ENCODE measurements at places on chromosomes 2 and 18.

GRCh38 chr2:31446848-31447247 lies 32.3 kb upstream of the XDH start:
- DNase-seq: no peak

GRCh38 chr18:28432339-28432738 lies 255.4 kb upstream of the CDH2 start:
- no peak for DNase-seq

- DNase-seq: no peak
Observed at GRCh38 chr18:34789768-34790344, 79.8 kb downstream of the DTNA start.

DNA sequence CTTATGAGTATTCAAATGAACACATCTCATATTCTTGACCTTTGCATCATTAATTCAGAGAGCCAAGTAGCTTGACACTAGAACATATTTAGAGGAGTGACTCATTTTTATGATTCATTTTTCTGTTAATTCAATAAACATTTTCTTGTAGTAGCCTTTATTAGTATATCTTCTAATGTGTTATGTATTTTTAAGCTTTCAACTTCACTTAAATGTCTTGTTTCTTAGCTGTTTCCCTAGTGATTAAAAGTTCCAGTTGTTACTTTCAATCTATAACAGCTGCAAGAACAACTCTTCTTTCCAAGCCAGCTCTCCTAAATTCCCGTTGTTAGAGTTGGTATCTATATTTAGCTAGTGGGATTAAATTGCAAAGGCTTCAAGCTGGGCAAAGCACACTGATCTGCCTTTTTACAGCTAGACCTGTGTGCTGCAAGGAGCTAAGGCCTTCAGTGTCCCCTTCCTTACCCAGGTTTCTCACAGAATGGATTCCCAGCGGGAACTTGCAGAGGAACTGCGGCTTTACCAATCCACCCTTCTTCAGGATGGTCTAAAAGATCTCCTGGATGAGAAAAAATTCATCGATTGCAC lies at the start of gene KLHL41:
Gene KLHL41, plus strand, starts transcription at position 405 of the 588 bp plus-strand sequence. Its CDS starts 77 bp downstream, at position 482.
- no peak for DNase-seq

DNA sequence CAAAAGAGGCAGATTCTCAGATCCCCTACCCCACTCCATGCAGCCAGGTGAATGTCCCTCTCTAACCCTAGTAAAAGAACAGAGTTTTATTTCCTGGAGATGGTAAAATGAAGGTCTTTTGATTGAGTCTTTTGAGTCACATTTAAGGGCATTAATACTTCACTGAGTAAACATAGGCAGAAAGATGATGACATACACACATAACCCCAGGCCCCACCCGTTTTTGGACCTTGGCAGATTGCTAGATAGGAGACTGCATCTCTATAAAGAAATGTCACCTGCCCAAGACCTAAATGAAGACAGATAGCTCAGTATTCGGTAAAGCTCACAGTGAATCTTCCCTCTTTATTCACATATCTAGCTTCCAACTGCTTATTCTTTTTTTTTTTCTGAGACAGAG lies 28.3 kb upstream of the PEX13 start:
- DNase-seq: no peak

DNA sequence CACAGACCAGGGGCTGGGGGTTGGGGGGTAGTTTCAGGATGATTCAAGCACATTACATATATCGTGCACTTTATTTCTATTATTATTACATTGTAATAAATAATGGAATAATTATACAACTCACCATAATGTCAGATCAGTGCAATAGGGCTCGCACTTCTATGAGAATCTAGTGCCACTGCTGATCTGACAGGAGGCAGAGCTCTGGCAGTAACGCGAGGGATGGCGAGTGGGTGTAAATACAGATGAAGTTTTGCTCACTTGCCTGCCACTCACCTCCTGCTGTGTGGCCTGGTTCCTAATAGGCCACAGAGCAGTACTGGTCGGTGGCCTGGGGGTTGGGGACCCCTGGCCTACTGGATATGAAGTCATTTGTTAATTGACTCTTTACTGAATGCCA lies 190.5 kb downstream of the CLIP4 start:
- DNase-seq: no peak

DNA sequence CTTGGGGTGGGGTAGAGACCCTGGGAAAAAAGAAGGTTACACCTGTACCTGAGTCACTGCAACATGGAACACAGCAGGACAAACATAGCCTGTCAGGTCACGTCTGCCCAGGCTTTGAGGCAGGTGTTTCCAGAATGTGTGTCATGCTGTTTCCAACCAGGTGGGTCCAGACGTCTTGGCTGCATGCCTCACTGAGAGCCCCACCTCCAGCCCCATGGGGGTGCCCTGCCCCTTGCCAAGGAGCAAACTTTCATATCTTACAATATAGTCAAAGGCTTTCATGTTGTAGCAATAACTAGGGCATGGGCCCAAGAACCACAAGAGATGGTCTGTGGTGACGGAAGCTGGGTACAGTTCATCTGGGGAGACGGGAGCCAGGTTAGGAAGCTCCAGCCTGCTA lies 499.7 kb downstream of the BCL11A start:
- no peak for DNase-seq

DNA sequence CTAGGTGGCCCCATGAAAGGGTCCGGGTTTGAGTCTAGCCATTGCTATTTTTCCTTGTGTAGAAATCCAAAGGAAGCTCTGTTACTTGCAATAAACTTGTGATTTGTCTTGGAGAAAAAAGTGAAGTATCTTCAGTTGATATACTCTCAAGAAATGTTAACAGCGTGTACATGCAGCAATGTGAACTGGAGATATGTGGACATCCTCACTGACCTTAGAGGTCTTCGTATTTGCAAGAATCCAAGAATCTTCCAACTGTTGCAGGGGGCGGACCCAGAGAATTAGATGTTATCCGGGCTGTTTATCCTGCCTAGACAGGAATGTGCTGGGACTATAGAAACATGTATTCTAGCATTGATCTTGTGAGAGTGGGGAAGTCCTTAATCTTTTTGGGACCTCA lies 187.6 kb downstream of the KCNS3 start:
- DNase-seq: no peak

DNA sequence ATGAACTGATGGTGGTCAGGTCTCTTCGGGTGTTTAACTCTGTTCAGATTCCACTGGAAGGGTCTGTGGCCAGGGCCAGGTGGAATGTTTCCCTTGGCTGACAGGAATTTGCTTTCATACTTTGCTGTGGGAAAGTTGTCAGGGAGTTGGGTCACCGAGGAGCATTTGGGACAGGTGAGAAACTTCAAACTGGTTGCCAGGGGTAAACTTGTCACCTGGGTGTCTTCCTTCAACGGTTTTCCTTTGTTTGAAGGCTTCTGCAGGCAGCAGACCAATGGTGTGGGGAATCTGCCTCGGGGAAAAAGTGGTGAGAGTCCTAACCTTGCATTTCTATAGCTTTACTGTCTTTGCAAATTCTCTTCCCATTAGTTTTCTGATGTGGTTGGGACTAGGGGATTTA lies 92.2 kb downstream of the TGFA start:
- no peak for DNase-seq

GRCh38 chr2:168802859-168803725 lies 655 bp downstream of the NOSTRIN start:
- DNase-seq: no peak

GRCh38 chr2:75709297-75709696 lies 1.4 kb downstream of the GCFC2 start:
- DNase-seq: no peak

GRCh38 chr2:126885751-126886210 lies 12.9 kb upstream of the TEX51 start:
- DNase-seq: no peak

- DNase-seq: no peak
Observed at GRCh38 chr18:3872641-3873040, 422.7 kb downstream of the TGIF1 start.

DNA sequence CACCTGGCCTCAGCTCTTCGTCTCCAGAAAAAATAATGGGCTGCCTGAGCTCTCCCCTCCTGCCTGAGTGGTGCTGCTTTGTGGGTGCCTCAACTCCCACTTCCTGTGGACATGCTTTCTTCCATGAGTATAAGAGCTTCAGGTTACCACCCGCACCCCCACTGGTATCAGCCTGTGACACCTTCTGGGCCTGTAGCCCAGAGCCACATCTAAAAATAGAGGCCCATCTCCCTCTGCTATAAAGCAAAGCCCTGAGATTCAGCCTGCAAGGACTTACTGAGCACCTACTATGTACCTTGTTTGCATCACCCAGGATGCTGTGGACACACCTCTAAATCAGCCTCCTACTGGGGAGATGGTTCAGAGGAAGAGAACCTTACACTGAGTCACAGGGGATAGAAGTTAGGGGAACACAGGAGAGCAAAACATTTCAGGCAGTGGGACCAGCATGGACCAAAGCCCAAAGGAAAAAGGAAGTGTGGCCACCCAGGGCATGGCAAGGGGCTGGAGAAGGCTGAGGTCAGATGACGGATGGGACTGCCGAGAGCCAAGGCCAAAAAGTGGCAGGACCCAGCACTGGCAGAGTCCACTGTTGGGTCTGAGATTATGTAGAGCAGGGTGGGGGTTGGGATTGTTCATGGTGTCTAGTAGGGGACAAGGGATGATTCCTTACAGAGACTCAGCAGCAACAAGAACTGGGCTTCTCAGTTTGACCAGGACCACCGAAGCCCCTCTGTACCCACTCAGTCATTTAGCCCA lies 123.7 kb upstream of the PPP1CB start:
- DNase-seq: no peak

- no peak for DNase-seq
Observed at GRCh38 chr18:36249392-36249791, 48.1 kb upstream of the FHOD3 start.

GRCh38 chr2:67389788-67390187 lies 7.3 kb upstream of the ETAA1 start:
- no peak for DNase-seq

DNA sequence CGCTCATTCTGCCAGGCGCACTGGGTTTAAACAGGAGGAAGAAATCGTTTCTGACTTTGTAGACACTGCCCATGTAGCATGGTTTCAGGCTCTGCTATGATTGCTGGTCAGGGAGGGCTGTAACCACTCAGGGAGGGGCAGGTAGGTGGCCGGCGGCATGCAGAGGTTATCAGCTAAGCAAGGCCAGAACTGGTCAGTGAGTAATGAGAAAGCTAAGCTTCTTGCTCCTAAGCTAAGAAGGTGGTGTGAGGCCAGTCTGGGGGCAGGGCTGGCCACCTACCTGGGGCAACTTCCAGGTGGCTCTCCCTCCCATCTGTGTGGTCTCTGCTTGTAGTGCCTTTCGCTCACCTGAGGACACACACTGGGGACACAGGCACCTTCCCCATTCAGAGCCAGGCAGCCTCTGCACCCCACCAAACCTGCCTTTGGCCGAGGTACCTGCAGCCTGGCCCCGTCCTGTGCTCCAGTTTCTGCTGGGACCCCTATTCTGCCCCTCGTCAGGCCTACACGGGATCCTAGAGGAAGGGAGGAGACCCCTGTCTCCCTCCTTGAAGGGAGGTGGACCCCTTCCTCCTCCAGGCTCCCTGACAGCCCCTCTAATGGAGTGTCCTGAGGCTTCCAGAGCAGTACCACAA lies 195.9 kb downstream of the SEPTIN10 start:
- DNase-seq: no peak

Data from glutamatergic neuron (in vitro differentiated cells).